ENCODE measurements at places on chromosomes 16 and 17. TPM values are rescaled to one million over a fixed set of nuclear protein-coding genes. Genes with fewer than 3 reads are reported as not detected.

The EFCAB13 gene
- 3.5 TPM for total RNA-seq

The PIRT gene
- not detected for total RNA-seq

The SMIM36 gene
- not detected for total RNA-seq

The KREMEN2 gene
- not detected for total RNA-seq

The C17orf75 gene
- total RNA-seq: 17.1 TPM

The C16orf46 gene
- total RNA-seq: 0.37 TPM

The RPL23 gene
- total RNA-seq: 3,070 TPM

The C17orf100 gene
- 0.43 TPM for total RNA-seq

The KRT13 gene
- 0.65 TPM for total RNA-seq

The DLG4 gene
- 18.4 TPM for total RNA-seq

The HS3ST3A1 gene
- 4.1 TPM for total RNA-seq

The GP1BA gene
- total RNA-seq: not detected

The WSCD1 gene
- total RNA-seq: 0.09 TPM

Data from smooth muscle cell of bladder (primary cell).